Posterior vena cava (tissue), 2 donors: ENCODE measurements at places on chromosomes 3 and 15. TPM values are rescaled to one million over a fixed set of nuclear protein-coding genes. Genes with fewer than 3 reads are reported as not detected.

- no peak for DNase-seq
Observed at GRCh38 chr15:47829667-47830066, 112.4 kb downstream of the SEMA6D start.

DNA sequence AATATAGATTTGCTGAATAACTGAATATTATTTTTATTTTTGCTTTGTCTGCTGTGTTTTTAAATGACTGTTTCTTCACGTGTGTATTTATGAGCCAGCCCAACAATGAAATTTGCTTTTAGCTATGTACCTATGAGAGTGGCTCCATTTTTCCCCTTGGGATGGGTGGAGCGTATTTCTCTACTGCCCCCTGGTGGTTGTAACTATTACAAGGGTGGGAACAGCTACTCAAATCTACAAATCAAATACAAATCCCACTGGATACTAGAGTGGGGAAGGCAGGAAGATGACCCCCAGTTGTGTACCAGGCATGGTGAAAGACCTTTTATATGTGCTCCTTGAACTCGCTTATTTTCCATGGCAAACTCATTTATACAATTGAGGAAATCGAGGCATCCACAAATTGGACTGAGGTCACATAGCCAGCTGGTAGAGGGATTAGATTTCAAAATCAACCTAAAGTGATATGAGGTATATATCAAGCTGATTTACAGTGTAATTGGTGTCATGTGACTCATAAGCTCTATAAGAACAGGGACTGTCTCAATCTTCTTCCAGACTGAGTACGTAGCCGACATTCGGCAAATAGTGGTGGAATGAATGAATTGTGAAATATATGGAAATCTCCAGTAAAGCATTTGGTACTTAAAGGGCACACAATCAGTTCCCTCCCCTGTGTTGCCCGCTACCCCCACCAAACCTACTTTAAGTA, 69.5 kb upstream of the VEPH1 start:
- no peak for DNase-seq

The SCN11A gene
- total RNA-seq, result 0.28 TPM

- DNase-seq, result peak; percentile 43
Observed at GRCh38 chr3:55059027-55059629, 131.3 kb upstream of the LRTM1 start.

DNA sequence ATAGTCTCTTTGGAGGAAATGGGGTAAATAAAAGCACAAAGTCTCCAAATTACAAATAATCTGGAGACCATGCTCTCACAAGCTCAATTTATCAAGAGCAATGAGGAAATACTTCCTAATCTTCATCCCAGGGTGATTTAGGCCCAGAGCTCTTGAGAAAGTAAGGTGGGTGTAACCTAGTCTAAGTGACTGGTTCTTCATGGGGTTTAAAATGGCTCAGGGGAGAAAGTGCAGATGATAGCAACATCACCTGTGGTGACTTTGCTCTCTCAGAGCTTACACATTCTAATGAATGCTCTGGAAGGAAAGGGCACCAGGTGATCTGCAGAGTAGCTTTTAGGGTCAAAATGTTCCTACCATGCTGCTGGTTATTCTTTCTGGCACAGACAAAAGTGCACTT, 118.4 kb upstream of the TP63 start:
- no peak for DNase-seq
